ENCODE measurements at places on chromosomes 12 and 14.

DNA sequence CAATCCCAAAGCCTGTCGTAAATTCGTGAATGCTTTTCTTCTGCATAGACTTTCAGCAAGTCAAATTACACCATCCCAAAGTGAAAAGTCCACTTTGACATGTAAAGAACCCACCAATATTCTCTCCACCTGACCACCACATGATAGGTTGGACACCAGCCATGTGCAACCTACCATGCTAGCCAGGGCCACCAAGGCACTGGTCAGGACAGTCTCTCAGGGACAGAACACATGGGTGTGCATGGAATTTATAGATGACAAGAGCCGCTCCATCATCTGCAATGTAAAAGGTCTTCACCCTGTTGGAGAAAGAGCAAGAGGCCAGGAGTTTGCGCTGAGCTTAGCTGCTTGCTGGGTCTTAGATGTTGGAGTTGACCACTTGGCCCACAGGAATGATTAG is 5.4 kb upstream of the KRT76 start:
- DNase-seq: no peak

DNA sequence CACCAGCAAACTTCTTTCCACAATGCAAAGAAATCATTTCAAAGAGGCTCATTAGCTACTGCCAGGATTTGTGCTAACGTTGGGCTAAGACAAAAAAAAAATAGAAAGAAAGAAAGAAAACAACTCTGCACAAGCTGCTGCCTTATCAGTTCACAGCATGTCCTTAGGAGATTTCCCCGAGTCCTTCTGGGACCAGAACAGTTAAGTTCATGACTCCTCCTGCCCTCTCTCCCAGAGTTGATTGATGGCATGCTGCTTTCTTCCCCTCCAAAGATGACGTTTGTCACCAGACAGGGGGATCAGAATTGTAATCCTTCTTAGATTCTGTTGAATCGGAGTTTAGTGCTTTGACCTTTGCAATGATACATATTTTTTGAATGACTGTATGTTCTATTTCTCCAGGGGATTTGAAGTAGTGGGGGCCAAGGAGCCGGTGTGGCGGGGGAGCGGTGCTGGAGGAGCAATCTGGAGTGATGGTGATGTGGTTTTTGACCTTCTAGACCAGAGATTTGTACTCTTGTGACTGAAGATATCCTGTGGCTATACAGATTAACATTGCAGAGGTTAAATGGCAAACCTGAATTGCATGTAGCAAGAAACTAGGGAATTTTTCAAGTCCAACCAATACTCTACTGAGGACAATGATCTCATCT is 409.2 kb upstream of the TMPO start:
- no peak for DNase-seq

DNA sequence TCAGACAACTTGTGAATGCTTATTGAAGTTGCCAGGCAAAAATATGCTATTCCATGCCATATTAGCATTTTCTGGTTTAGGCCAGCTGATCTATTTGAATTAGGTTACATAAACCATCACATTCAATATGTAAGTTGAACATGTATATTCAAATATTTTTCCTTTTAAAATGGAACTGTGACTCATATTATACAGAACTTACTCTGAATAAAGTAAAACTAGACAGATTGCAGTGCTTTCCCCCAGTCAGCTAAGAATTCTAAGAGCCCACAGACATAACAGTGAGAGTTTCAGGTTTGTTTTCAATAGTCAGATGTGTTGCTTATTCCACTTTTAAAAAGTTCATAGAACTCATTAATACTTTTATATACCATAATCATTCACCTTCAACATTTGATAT is 119.8 kb downstream of the MGST1 start:
- no peak for DNase-seq

DNA sequence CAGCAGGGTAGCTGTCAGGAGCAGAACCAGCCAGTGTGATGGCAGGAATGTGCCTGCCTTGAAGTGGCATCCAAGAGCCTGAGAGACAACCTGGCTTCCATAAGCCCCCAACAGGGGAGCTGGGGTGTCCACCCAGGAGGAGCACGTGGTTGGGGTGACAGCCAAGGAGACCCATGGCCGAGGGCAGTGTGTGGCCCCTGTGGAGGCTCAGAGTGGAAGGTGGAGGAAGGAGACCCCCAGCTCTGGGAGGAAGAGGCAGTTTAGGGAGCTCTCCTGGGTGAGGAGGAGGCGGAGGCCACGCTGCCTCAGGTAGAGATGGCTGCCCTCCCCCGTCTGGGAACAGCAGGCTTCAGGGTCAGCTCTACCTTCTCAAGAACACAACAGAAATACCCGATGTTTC is 147.0 kb downstream of the CALM1 start:
- DNase-seq: no peak

DNA sequence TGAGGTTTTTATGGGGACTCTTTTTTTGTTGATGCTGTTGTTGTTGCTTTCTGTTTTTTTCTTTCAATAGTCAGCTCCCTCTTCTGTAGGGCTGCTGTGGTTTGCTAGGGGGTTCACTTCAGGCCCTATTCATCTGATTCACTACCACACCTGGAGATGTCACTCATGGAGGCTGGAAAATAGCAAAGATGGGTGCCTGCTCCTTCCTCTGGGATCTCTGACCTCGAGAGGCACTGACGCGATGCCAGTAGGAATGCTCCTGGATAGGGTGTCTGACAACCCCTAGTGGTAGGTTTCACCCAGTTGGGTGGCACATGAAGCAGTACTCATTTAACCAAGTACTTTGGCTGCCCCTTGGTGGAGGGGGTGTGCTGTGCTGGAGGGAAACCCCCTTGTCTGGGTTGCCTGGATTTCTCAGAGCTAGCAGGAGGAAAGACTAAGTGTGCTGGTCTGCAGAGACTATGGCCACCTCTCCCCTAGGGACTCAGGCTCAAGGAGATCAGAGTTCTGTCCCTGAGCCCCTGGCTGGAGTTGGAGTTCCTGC is 745.5 kb downstream of the TMTC2 start:
- DNase-seq: no peak

GRCh38 chr12:110256780-110257431 is 24.1 kb upstream of the ATP2A2 start:
- DNase-seq: no peak

- no peak for DNase-seq
These were observed 8.7 kb downstream of the ANKRD13A start for GRCh38 chr12:110007881-110008280.

DNA sequence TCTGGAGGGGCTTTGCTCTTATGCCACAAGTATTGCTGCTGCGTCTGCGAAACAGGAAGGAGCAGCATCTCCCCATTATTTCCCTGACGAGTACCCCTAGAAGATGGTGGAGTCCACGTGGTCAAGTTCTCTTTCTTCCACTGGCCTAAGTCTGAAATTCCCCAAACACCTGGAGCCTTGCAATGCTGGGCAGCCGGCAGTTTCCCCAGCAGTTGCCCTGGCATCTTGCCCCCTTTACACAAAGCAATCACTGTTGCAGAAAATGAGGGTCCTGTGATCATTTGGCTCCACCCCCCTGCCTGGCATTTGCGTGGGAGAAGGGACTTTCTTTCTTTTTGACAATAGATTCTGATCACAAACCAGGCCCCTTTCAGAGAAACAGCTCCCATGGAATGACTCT is 56.9 kb downstream of the FOS start:
- no peak for DNase-seq

- no peak for DNase-seq
These were observed 26.3 kb downstream of the HIP1R start for GRCh38 chr12:122861587-122861970.

Measured in hindlimb muscle (tissue), 1 donor.